ENCODE measurements at places on chromosomes 6 and 20.

- H3K4me3 ChIP-seq, result no peak overlapping the region
- no peaks in the 10 kb centered on the region for H3K4me1 ChIP-seq
- no peaks in the 10 kb centered on the region for H3K27me3 ChIP-seq
- no peaks in the 10 kb centered on the region for H3K36me3 ChIP-seq
- H3K27ac ChIP-seq, result no peak overlapping the region
These were observed 453.7 kb downstream of the TENT5A start for GRCh38 chr6:81298751-81299150.

DNA sequence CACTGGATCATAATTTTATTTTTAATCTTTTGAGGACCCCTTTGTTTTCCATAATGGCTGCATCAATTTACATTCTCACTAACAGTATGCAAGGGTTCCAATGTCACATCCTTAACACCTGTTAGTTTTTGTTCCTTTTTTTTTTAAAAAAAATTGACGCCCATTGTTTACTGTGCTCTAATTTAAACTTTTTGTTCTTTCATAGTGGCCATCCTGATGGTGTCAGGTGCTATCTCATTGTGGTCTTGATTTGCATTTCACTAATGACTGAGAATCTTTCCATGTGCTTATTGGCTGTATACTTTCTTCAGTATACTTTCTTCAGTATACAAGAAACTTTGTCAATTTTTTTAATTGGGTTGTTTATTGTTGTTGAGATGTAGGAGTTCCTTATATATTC lies 347.0 kb downstream of the RNGTT start:
- H3K4me1 ChIP-seq, result no peaks in the 10 kb centered on the region
- H3K36me3 ChIP-seq, result no peaks in the 10 kb centered on the region
- H3K4me3 ChIP-seq, result no peak overlapping the region
- H3K27me3 ChIP-seq, result no peaks in the 10 kb centered on the region

DNA sequence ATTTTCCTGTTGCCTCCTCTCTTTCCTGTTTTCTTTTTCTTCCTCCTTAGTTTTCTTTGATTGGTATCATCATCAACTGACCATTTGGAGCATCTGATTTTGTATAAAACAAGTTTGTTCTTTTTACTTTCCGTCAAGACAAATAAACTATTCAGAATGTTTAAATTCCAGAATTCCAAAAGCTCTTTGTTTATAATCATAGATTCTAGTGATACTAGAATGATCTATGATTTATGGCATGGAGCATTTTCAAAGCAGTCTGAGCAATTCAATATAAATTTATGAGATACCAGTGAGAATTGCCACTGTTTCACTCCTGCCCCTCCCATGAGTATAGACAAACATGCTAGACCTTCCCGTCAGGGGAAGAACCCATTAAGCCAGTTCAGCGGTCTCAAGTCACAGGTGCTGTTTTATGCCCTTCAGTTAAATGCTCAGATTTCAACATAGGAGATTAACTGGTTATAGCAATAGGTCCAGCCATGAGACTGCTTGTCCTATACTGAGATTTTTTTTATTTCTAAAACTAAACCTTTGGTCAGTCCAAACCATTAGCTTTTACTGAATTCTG lies 60.7 kb downstream of the GRIK2 start:
- no peaks in the 10 kb centered on the region for H3K27me3 ChIP-seq
- H3K36me3 ChIP-seq, result no peaks in the 10 kb centered on the region
- H3K27ac ChIP-seq, result no peak overlapping the region
- H3K4me1 ChIP-seq, result no peaks in the 10 kb centered on the region
- DNase-seq, result no peak
- no peak overlapping the region for H3K4me3 ChIP-seq

GRCh38 chr6:23097566-23097965 lies 528.2 kb downstream of the HDGFL1 start:
- H3K27me3 ChIP-seq, result no peaks in the 10 kb centered on the region
- no peak overlapping the region for H3K27ac ChIP-seq
- DNase-seq, result no peak
- no peaks in the 10 kb centered on the region for H3K36me3 ChIP-seq
- no peak overlapping the region for H3K4me3 ChIP-seq

GRCh38 chr20:56842056-56842455 lies 212.9 kb downstream of the TFAP2C start:
- no peaks in the 10 kb centered on the region for H3K36me3 ChIP-seq
- no peaks in the 10 kb centered on the region for H3K27me3 ChIP-seq
- H3K27ac ChIP-seq, result no peak overlapping the region
- peaks cover 22% of the 10 kb centered on the region for H3K4me1 ChIP-seq

DNA sequence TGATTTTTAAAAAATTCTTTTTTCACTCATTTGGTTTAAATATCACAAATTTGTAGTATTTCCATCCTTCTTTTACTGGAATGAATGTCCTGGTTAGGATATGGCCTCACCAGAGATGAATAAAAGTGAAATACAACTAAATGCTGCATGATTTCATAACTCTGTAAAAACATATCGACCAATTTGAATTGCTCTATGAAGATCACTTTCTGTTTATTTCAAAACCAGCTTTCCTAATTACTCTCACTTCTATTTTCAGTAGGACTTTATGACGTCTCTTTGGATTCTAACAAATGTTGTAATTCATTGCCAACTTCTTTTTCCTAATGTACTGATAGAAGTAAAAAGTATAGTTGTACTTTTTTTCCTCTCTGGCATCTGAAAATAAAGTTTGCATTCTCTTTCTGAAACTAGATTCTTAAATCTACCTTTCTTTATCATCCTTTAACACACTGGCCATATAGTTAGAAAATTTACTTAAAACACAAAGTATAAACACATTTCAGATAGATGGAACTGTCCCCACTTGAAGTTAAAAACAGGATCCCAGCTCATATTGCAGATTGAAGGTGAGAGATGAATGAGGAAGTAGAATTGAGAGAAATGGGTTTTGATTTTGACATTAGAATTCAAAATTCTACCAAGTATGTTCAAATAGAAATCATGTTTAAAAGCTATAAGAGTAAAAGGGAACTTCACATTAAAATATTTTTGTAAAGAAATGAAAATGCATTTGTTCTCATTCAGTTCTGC lies 40.3 kb upstream of the IL20RA start:
- no peak for DNase-seq
- no peaks in the 10 kb centered on the region for H3K27me3 ChIP-seq
- H3K36me3 ChIP-seq, result no peaks in the 10 kb centered on the region
- no peak overlapping the region for H3K4me3 ChIP-seq

DNA sequence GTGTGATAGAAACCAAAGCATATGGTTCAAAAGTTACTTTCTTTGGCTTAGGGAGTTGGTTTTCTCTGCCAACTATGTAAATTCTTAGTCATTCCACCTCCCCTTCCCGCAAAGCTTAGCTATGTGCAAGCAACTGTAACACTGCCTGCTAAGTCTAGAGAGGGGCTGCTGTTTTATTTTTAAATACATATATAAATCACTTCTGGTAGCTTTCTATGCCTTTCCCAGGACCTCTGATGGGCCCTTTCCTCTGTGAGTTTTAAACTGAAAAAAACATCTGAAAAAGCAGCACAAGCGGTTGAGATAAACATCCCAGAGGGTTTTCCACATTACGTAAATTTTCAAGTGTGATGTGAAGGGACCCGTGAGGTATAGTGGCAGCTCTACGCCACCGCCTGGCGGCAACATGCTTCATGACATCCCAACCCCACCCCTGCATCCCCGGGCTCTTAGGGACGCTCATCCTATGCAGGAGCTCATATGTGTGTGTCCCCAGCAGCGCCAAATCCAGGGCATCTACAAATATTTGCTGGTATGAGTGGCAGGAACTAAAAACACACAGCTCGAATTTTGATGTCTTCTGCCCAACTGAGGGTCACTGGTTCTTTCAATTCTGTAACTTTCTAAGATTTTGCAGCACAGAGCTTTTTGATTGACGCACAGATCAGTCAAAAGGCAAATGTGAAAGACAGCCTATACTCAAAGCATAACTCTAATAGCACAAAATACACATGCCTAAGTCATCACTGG lies 12.7 kb downstream of the SAYSD1 start:
- no peaks in the 10 kb centered on the region for H3K4me1 ChIP-seq
- no peaks in the 10 kb centered on the region for H3K27me3 ChIP-seq
- no peak overlapping the region for H3K27ac ChIP-seq
- no peaks in the 10 kb centered on the region for H3K36me3 ChIP-seq
- DNase-seq, result peak; percentile 18
- H3K4me3 ChIP-seq, result no peak overlapping the region

GRCh38 chr6:3285049-3285639 lies 26.4 kb downstream of the PSMG4 start:
- H3K27me3 ChIP-seq, result no peaks in the 10 kb centered on the region
- no peak for DNase-seq
- H3K4me1 ChIP-seq, result no peaks in the 10 kb centered on the region
- no peak overlapping the region for H3K27ac ChIP-seq

DNA sequence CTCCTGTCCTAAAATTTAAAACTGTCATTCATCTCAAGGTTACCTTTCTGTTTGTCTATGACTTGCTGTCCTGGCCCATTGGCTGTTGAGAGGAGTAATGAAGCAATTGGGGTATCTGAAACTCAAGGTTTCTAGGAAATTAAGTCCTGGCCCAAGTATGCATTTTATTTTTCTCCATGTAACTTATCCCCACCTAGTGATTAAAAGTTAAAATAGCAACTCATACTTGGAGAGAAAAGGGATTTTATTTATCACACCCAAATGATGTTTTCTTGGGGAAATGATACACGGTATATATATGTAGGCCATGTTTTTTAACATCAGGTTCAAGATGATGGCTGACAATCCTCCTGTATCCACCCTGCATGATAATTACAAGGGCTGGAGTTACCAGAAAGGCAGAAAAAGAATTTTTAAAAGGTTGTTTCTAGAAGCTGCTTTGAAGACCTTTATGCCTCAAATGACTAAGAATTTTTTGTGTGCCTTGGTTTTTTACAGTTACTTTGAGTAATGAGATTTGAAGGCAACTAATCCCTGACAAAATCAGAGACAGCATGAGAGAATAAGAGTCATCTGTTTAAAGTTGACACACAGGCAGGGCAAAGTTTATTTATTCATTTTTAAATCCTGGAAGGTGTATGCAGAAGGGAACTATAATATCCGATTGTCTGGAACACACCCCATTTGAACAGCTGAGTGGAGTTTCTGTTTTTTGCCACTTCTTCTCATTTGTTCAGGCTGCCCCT lies 28.9 kb upstream of the C6orf58 start:
- H3K36me3 ChIP-seq, result no peaks in the 10 kb centered on the region
- no peak for DNase-seq
- H3K27me3 ChIP-seq, result no peaks in the 10 kb centered on the region

DNA sequence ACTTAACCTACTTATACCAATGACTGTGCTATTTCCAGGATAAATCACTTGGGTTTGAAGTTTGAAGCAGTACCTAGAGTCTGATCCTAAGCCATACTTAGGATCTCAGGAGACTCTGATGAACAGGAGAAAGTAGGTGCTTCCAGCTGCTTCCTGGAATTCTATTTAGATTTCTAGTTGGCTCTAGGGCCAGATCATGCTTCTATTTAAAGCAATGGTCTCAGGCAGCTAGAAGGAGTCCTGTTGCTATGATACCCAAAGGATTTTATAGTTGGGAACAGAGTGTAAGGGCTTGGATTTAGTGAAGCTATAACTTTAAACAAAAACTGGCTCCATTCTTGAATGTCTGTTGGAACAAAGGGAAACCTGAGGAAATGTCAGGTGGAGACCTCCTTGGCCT lies 52.4 kb upstream of the TINAG start:
- no peaks in the 10 kb centered on the region for H3K4me1 ChIP-seq
- H3K36me3 ChIP-seq, result no peaks in the 10 kb centered on the region
- no peak for DNase-seq
- no peak overlapping the region for H3K27ac ChIP-seq
- no peak overlapping the region for H3K4me3 ChIP-seq

DNA sequence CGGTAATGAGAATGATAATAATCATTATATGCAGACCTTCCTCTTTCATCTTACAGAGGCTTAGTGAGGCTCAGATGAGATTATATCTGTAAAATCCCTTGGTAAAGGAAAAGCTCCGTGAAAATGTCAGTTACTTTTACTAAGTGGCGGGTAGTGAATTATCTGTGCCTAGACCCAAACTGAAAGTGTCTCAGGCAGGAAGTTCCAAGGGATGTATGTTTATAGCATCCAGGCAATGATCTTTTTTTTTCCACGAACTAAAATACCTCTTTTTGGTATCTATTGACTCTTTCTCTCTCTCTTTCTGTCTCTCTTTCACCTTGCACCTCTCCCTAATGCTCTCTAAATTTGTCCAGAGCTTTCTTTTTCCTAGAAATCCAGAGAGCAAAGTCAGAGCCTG lies 5.0 kb downstream of the TCF21 start:
- no peak overlapping the region for H3K4me3 ChIP-seq
- H3K27ac ChIP-seq, result no peak overlapping the region
- H3K36me3 ChIP-seq, result no peaks in the 10 kb centered on the region
- no peak for DNase-seq

DNA sequence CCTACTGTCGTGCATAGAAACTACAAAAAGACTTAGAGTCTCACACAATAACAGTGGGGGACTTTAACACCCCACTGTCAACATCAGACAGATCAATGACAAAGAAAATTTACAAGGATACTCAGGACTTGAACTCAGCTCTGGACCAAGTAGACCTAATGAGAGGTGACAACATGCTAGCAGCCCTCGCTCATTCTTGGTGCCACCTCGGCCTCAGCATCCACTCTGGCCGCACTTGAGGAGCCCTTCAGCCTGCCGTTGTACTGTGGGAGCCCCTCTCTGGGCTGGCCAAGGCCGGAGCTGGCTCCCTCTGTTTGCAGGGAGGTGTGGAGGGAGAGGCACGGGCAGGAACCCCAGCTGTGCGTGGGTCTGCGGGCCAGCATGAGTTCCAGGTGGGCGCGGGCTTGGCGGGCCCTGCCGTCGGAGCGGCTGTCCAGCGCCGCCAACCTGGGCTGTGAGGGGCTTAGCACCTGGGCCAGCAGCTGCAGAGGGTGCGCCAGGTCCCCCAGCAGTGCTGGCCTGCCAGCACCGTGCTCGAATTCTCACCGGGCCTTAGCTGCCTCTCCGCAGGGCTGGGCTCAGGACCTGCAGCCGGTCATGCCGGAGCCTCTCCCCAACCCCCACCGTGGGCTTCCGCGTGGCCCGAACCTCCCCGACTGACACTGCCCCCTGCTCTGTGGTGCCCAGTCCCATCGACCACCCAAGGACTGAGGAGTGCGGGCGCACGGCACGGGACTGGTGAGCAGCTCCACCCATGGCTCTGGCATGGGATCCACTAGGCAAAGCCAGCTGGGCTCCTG lies 205.6 kb downstream of the FRK start:
- no peaks in the 10 kb centered on the region for H3K36me3 ChIP-seq
- H3K4me1 ChIP-seq, result no peaks in the 10 kb centered on the region
- H3K4me3 ChIP-seq, result no peak overlapping the region
- H3K27ac ChIP-seq, result no peak overlapping the region

GRCh38 chr6:147947521-147947920 lies 395.1 kb upstream of the SASH1 start:
- H3K4me3 ChIP-seq, result no peak overlapping the region
- H3K27me3 ChIP-seq, result no peaks in the 10 kb centered on the region
- H3K36me3 ChIP-seq, result peaks cover 2% of the 10 kb centered on the region
- H3K27ac ChIP-seq, result no peak overlapping the region
- DNase-seq, result peak; percentile 48
- H3K4me1 ChIP-seq, result no peaks in the 10 kb centered on the region

All from trophoblast cell (in vitro differentiated cells and primary cell).